ENCODE measurements at places on chromosomes 4 and X. TPM values are rescaled to one million over a fixed set of nuclear protein-coding genes. Genes with fewer than 3 reads are reported as not detected.
A peak's percentile ranks its signal among the peaks of the same experiment; 100 is the strongest.

DNA sequence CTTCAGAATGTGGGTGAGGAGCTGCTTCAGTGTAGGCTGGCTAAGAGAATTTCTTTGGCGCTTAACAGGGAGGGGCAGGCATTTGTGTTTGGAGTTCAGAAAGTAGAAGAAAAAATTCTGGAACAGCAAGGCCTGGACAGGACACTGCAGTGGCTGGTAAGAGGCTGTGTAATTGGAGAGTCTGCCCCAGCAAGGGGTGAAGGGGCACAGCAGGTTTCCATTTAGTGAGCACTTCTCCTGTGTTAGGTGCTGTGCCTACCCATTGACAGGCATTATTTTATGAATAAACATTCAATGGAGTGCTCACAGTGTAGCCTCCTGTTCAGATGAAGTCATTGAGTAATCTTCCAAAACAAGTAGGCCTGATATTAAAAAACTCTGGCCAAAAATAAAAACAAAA, 10.7 kb upstream of the CPE start:
- H3K27me3 ChIP-seq: peaks cover 7% of the 10 kb centered on the region
- H3K36me3 ChIP-seq: no peaks in the 10 kb centered on the region
- no peak overlapping the region for H3K4me3 ChIP-seq
- DNase-seq: no peak
- no peaks in the 10 kb centered on the region for H3K4me1 ChIP-seq

The GAGE13 gene
- total RNA-seq: not detected

DNA sequence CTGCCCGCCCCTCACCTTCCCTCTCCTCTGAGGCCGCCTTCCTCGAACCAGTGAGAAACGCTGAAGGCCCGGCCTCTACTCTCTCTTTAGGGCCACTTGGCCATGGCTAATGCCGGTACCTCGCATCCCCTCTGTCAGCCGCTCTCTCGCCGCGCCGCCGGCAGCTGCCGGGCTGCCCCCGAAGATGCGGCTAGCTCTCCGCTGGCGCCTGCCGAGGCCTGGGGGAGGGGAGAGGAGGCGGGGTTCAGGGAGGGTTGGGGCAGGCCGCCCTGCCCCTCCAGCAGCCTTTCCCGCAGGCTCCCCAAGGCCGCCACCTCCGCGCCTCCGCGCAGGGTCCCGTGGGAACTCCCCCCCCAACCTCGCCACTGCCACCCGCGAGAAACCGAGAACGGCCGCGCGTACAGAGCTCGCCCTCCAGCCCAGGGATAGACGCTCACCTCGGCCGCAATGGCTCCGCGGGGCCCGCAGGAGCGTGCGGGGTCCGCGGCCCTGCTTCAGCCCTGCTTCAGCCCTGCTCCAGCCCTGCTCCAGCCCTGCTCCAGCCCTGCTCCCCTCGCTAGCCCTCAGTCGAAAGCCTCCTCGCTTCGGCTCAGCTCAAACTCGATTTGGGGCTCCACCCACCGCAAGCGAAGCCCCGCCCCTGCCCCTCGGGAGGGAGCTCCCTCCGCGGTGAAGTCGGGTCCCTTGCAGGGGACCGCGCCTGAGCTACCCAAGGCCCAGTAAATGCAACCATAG, at the start of gene HUWE1:
Gene HUWE1 (minus strand): TSS at position 569 of the 735 bp plus-strand sequence. CDS start 32,612 bp downstream, outside the sequence.
- DNase-seq: peak; percentile 71
- peak within 1 kb of the TSS; percentile 92 for H3K4me3 ChIP-seq
- peak within 1 kb of the TSS; percentile 96 for H3K27ac ChIP-seq
- H3K4me1 ChIP-seq: peaks cover 14% of the 10 kb centered on the region
- no peaks in the 10 kb centered on the region for H3K27me3 ChIP-seq
- H3K36me3 ChIP-seq: no peaks in the 10 kb centered on the region

The UCHL1 gene
- total RNA-seq: not detected

The HTN1 gene
- not detected for total RNA-seq

- no peaks in the 10 kb centered on the region for H3K4me1 ChIP-seq
- no peak for DNase-seq
- no peak overlapping the region for H3K4me3 ChIP-seq
- H3K27me3 ChIP-seq: no peaks in the 10 kb centered on the region
Measured at GRCh38 chr4:165844161-165844560, 28.9 kb upstream of the TLL1 start.

GRCh38 chrX:46311581-46312120, 233.6 kb downstream of the ZNF674 start:
- H3K4me1 ChIP-seq: peaks cover 5% of the 10 kb centered on the region
- DNase-seq: no peak
- no peaks in the 10 kb centered on the region for H3K36me3 ChIP-seq
- no peak overlapping the region for H3K4me3 ChIP-seq
- no peaks in the 10 kb centered on the region for H3K27me3 ChIP-seq
- H3K27ac ChIP-seq: peak overlapping the region; percentile 4

GRCh38 chrX:32877592-32877991, 333.8 kb downstream of the DMD start:
- no peaks in the 10 kb centered on the region for H3K4me1 ChIP-seq
- H3K27ac ChIP-seq: no peak overlapping the region
- no peaks in the 10 kb centered on the region for H3K27me3 ChIP-seq
- DNase-seq: no peak

- no peak overlapping the region for H3K27ac ChIP-seq
- H3K36me3 ChIP-seq: no peaks in the 10 kb centered on the region
- H3K4me1 ChIP-seq: no peaks in the 10 kb centered on the region
Measured at GRCh38 chr4:173859091-173859713, 329.2 kb upstream of the HAND2 start.

DNA sequence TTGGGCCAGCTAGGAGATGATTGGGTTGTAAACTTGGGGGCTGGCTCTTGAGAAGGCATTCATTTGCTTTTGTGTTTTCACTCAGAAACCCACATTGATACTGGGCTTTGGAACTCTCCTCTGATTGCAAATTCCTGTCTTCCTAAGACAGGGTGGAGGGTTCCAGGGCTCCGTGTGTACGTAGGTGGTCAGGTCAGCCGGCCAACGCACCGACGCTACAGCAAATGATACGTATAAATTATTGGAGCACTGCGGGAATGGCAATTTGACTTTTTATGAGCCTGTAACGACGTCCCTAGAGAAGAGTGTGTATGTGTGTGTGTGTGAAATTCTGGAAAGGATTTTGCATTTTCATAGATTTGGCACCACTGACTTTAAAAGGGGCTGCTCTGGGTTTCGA, 236.9 kb downstream of the SHOX start:
- DNase-seq: no peak
- no peaks in the 10 kb centered on the region for H3K27me3 ChIP-seq
- no peak overlapping the region for H3K27ac ChIP-seq
- no peak overlapping the region for H3K4me3 ChIP-seq
- H3K4me1 ChIP-seq: no peaks in the 10 kb centered on the region

GRCh38 chrX:153405426-153405825, 4.3 kb upstream of the PNMA6E start:
- H3K27me3 ChIP-seq: no peaks in the 10 kb centered on the region
- no peak overlapping the region for H3K4me3 ChIP-seq
- H3K4me1 ChIP-seq: peaks cover 4% of the 10 kb centered on the region
- H3K36me3 ChIP-seq: no peaks in the 10 kb centered on the region
- DNase-seq: no peak
- H3K27ac ChIP-seq: no peak overlapping the region

DNA sequence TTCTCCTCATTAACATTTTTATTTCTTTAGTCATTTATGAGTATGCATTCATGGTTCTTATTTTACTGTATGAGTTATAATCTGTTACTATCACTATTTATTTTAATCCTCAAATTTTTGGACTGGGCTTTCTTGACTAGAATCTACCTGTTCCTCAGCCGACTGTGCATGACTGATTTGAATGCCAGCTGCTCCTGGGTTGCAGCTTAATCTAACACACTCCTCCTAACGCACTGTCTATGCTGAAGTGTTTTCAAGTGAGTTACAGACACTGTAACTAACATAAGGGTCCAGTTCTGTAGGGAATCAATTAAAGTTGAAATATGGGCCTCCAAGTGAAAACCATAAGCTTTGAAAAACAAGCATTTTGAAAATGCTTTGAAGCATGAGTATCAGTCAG, 137.4 kb upstream of the ARSJ start:
- no peak overlapping the region for H3K27ac ChIP-seq
- H3K4me1 ChIP-seq: no peaks in the 10 kb centered on the region
- H3K27me3 ChIP-seq: no peaks in the 10 kb centered on the region
- no peaks in the 10 kb centered on the region for H3K36me3 ChIP-seq
- no peak overlapping the region for H3K4me3 ChIP-seq

DNA sequence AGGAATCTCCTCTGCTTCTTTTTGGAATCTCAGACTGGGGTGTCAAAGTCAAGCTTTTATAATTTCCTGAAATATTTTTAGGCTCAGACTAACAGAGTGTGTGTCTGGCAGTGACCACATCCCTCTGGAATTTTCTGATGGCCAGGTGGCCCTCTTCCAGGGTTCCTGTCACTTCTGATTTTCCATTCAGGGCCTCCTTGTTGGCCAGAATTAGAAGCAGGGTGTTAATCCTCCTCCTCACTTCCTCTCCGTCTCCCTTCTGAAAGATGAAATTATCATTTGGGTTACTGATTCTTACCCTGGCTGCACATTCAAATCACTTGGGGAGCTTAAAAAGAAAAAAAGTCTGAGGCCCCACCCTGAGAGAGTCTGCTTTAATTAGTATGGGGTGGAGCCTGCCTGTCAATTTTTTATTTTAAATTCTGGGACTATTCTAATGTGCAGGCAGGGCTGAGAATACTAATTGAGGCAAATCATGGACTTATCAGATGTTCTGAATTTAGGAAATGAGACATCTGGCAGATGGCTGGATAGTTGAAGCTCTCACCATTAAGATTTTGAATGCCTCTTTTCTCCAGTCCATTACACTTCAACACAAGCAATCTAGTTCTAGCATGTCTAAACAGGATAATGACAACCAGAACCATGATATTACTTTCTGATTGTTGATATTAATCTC, 43.2 kb downstream of the HAND2 start:
- H3K27ac ChIP-seq: no peak overlapping the region
- no peak for DNase-seq
- H3K4me1 ChIP-seq: peaks cover 7% of the 10 kb centered on the region
- no peaks in the 10 kb centered on the region for H3K36me3 ChIP-seq
- H3K4me3 ChIP-seq: no peak overlapping the region
- H3K27me3 ChIP-seq: no peaks in the 10 kb centered on the region

DNA sequence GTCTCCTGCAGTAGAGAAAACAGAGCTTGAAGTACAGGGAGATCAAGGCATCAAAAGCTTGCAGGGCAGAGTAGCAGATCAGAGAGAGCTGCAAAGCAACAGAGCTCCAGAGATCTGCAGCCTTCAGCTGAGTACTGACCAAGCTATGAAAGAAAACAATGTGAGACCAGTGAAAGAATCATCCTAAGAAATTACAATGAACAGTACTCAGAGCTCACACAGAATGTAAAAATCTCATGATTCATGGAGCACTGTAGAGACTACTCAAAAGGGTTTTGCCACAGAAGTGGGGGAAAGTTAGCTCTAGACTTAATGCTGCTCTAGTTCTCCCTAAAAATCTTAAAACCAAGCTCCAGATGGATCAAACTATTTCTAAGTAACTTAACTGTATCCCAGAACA, 80.0 kb upstream of the MAB21L2 start:
- peaks cover 2% of the 10 kb centered on the region for H3K4me1 ChIP-seq
- peaks cover 2% of the 10 kb centered on the region for H3K36me3 ChIP-seq
- DNase-seq: no peak
- no peaks in the 10 kb centered on the region for H3K27me3 ChIP-seq

The CXCL1 gene
- not detected for total RNA-seq

DNA sequence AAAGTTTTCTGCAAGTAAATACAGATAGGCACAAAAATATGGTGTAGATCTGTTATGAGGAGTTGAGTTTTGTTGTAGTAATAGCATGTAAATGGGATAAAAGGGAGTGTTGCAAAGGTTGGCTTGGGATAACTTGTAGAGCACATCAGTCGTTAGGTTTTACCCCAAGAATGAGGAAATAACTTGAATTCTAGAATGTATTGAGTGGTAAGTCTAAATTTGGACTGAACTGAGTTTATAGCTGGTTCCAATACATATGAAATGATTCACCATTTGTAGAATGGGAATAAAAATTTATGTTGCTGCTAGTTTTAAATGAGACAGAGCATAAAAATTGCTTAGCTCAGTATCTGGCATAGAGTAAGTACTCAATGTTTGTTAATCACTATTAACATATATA, 719.2 kb downstream of the FSTL5 start:
- DNase-seq: no peak
- no peak overlapping the region for H3K27ac ChIP-seq
- H3K4me3 ChIP-seq: no peak overlapping the region

DNA sequence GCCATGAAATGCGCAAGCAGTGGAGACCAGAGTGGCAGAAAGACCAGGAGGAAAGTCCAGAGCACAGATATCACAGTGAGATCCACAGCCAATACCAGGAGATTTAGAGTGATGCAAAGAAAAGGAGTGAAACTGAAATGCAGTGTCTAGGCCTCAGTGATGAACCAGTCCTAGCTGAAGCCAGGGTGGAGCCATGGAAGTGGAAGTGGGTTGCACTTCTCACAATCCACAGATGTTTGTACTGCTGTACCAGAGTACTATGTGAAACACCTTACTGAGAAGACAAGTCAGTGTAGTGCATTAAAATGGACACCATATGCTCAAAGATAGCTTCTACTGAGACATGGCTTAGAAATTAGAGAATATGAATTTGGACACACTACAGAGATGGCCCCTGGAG, 403.3 kb downstream of the HNRNPD start:
- H3K36me3 ChIP-seq: no peaks in the 10 kb centered on the region
- DNase-seq: no peak
- no peak overlapping the region for H3K4me3 ChIP-seq
- no peak overlapping the region for H3K27ac ChIP-seq
- H3K27me3 ChIP-seq: peaks cover 41% of the 10 kb centered on the region

The ANKRD50 gene
- total RNA-seq: 0.44 TPM

GRCh38 chr4:146488495-146489174, 33.1 kb downstream of the SLC10A7 start:
- no peak overlapping the region for H3K27ac ChIP-seq
- no peaks in the 10 kb centered on the region for H3K27me3 ChIP-seq
- H3K36me3 ChIP-seq: peaks cover 4% of the 10 kb centered on the region
- no peak overlapping the region for H3K4me3 ChIP-seq
- no peak for DNase-seq
- H3K4me1 ChIP-seq: peaks cover 11% of the 10 kb centered on the region

The CDKL2 gene
- total RNA-seq: 0.67 TPM

- H3K27ac ChIP-seq: no peak overlapping the region
- H3K36me3 ChIP-seq: no peaks in the 10 kb centered on the region
- H3K4me1 ChIP-seq: peaks cover 5% of the 10 kb centered on the region
- no peaks in the 10 kb centered on the region for H3K27me3 ChIP-seq
Measured at GRCh38 chrX:108091878-108092291, 307 bp downstream of the ATG4A start.

- DNase-seq: no peak
- H3K27ac ChIP-seq: no peak overlapping the region
- peaks cover 5% of the 10 kb centered on the region for H3K4me1 ChIP-seq
- no peak overlapping the region for H3K4me3 ChIP-seq
Measured at GRCh38 chrX:109847257-109848187, 114.5 kb upstream of the ACSL4 start.

DNA sequence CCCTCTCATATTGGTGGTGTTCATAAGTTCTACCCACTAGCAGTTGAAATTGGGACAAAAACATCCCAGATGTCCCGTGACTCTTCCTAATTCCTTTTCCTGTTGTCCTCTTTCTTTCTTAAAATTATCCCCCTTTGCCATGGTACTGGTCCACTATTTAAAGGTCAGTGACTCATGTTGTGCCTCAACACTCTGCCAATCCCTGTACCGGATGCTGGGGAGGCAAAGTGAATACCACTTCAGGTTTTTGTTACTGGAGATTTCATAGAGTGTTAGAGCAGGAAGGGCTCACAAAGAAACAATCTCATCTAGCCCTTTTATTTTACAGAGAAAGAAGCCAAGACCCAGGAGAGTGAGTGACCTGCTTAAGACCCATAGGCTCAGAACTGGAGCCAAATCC, 24.6 kb downstream of the SEPTIN11 start:
- no peaks in the 10 kb centered on the region for H3K27me3 ChIP-seq
- no peak overlapping the region for H3K27ac ChIP-seq
- H3K36me3 ChIP-seq: no peaks in the 10 kb centered on the region
- no peak for DNase-seq
